CD4-positive, alpha-beta memory T cell (primary cell): ENCODE measurements at places on chromosomes 2 and 18. TPM values are rescaled to one million over a fixed set of nuclear protein-coding genes. Genes with fewer than 3 reads are reported as not detected.

GRCh38 chr18:37612524-37613252, 47.1 kb upstream of the CELF4 start:
- H3K4me3 ChIP-seq = no peak overlapping the region
- no peaks in the 10 kb centered on the region for H3K4me1 ChIP-seq
- no peak overlapping the region for H3K27ac ChIP-seq
- DNase-seq = no peak

- no peak overlapping the region for H3K4me3 ChIP-seq
- no peaks in the 10 kb centered on the region for H3K4me1 ChIP-seq
- H3K36me3 ChIP-seq = no peaks in the 10 kb centered on the region
- no peak for DNase-seq
- no peak overlapping the region for H3K27ac ChIP-seq
- H3K27me3 ChIP-seq = no peaks in the 10 kb centered on the region
Observed at GRCh38 chr18:37383846-37384595, 181.6 kb downstream of the CELF4 start.

DNA sequence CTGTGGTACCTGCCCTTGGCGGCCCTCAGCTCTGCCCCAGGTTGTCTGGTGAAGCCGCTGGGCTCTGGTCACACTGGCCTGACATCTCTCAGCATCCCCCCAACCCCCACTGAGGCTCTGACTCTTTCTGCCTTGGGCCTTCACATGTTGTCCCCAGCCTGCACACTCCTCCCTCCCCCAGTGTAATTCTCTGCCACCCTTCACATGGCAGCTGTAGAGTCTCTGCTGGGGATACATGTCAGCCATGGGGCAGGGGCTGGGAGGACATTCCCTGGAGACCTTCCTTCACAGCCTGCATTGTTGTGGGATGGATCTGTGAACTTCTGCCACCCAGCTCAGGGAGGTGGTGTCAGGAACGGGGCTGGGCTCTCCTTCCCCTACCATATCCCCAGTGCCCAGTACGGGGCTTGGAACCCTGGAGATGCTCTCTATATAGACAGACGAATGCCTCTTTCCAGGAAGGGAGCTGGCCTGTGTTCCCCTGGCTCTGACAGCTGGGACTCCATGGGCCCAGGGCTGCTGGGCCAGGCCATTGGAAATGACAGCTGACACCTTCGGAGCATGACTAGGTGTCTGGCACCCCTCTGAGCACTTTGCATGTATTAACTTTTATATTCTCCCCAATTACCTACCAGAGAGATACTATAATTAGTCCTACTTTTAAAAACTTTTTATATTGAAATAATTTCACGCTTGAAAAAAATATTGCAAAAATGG, 151.5 kb downstream of the INHBB start:
- H3K27ac ChIP-seq = no peak overlapping the region
- no peaks in the 10 kb centered on the region for H3K27me3 ChIP-seq
- no peaks in the 10 kb centered on the region for H3K4me1 ChIP-seq
- no peak for DNase-seq
- H3K36me3 ChIP-seq = no peaks in the 10 kb centered on the region

GRCh38 chr18:8722946-8723820, 17.8 kb downstream of the MTCL1 start:
- no peaks in the 10 kb centered on the region for H3K36me3 ChIP-seq
- no peak overlapping the region for H3K27ac ChIP-seq
- H3K4me1 ChIP-seq = no peaks in the 10 kb centered on the region

- no peaks in the 10 kb centered on the region for H3K36me3 ChIP-seq
- no peaks in the 10 kb centered on the region for H3K4me1 ChIP-seq
- H3K27me3 ChIP-seq = no peaks in the 10 kb centered on the region
- no peak overlapping the region for H3K4me3 ChIP-seq
- DNase-seq = no peak
Observed at GRCh38 chr18:2274613-2275012, 296.7 kb downstream of the METTL4 start.

DNA sequence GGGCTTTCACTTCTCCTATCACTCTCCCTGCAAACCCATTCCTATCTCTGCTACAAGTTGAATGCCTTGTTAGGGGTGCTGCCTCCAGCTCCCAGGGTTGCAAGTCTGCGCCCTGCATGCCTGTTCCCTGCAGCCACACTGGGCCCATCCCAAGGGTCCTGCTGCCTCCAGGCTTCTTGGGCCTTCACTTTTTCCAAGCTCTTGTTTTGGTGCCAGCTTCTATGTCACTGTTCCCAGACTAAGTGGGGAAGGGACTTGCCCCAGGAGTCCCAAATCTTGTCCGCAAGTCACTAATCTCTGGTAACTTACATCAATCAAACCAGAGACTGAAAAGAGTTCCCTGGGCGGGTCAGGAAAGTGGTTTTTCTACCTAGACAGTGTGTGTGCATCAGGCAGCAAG, 65.4 kb downstream of the ZCCHC2 start:
- H3K27ac ChIP-seq = no peak overlapping the region
- H3K4me3 ChIP-seq = no peak overlapping the region
- H3K27me3 ChIP-seq = no peaks in the 10 kb centered on the region

- no peak overlapping the region for H3K4me3 ChIP-seq
- H3K36me3 ChIP-seq = no peaks in the 10 kb centered on the region
- no peaks in the 10 kb centered on the region for H3K27me3 ChIP-seq
Observed at GRCh38 chr2:109000738-109001137, 11.7 kb upstream of the EDAR start.

GRCh38 chr2:60331115-60331809, 222.2 kb downstream of the BCL11A start:
- no peak overlapping the region for H3K4me3 ChIP-seq
- H3K4me1 ChIP-seq = no peaks in the 10 kb centered on the region
- H3K27me3 ChIP-seq = no peaks in the 10 kb centered on the region
- H3K27ac ChIP-seq = no peak overlapping the region
- DNase-seq = no peak

DNA sequence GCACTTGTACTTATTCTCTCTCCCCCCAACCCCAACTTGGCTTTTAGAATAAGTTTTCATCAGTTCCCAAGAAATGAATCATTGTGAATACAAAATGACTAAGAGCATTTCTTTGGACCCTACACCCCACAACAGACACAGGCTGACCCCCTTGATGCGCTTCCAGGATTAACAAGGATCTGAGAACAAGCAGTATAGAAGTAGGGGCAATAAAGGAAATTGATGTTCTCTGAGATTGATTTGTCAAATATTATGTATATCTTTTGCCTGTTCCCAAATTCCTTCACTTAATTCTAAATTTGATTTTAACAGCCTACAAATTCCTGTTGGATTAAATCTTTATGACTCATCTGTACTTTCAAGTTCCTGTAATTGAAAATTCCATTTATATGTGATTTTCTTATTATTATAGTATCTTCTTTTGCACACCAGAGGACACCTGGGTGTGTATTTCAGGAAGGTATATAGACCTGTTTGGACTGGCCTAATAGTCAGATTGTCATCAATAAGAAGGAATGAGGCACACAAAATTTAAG, 10.2 kb upstream of the PTPN4 start:
- H3K27me3 ChIP-seq = no peaks in the 10 kb centered on the region
- no peak for DNase-seq
- H3K27ac ChIP-seq = no peak overlapping the region

DNA sequence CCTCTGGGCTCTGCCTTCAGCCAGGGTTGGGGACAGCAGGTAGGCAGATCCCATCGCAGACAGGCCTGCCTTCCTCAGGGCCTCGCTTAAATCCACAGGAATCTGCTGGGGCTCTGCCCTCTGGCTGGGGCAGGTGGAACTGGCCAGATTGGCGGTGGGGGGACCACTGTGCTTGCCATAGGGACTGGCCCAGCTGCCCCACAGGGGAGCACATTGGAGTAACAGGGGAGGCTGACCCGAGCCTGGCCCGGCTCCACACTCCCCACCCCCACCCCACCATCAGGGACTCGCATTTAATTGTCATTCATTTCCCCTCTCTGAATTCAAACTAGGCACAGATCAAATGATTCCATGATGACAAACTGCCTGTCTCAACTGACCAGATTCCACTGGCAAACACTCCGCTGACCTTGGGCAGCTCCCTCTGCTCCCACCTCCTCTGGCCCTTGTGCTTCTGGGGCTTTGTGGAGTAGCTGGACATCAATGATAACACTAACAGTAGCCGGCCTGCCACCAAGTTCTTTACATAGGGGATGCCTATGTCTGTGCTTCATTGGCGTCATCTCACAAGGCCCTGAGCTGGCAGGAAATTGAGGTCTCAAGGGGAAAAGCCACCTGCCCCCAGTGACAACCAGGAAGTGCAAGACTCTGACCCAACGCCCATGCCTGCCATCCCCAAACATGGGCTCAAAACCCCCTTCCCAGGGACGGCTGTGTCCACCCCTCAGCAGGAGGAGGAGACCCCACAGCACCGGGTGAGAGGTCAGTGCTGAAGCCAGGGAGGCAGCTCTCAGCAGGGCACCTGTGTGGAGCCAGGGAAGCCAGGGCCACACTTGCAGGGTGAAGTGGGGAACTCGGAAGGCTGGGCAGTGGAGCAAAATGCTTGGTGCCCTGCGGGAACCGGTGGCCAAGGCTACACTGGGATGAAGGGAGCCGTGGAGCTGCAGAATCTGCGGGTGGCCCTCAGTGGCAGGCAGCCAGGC, 2.1 kb upstream of the B3GNT7 start:
- H3K27me3 ChIP-seq = peaks cover 10% of the 10 kb centered on the region
- no peak overlapping the region for H3K4me3 ChIP-seq
- DNase-seq = no peak
- H3K4me1 ChIP-seq = no peaks in the 10 kb centered on the region
- H3K27ac ChIP-seq = no peak overlapping the region

Gene FAM228A
- total RNA-seq = 0.81 TPM

Gene SLC9A4
- not detected for total RNA-seq

Gene EDAR
- total RNA-seq = 5.8 TPM

Gene RAB17
- total RNA-seq = not detected

Gene SERPINB3
- total RNA-seq = not detected

Gene TCF23
- not detected for total RNA-seq

Gene DCDC2C
- total RNA-seq = not detected

Gene ACKR3
- 4.2 TPM for total RNA-seq

Gene MATN3
- total RNA-seq = not detected

Gene GAREM2
- total RNA-seq = 3.6 TPM

Gene UGT1A7
- total RNA-seq = not detected

Gene OSBPL1A
- total RNA-seq = 4.5 TPM
